AG04450 (cell line): ENCODE measurements at places on chromosomes 4 and X. TPM values are rescaled to one million over a fixed set of nuclear protein-coding genes. Genes with fewer than 3 reads are reported as not detected.

DNA sequence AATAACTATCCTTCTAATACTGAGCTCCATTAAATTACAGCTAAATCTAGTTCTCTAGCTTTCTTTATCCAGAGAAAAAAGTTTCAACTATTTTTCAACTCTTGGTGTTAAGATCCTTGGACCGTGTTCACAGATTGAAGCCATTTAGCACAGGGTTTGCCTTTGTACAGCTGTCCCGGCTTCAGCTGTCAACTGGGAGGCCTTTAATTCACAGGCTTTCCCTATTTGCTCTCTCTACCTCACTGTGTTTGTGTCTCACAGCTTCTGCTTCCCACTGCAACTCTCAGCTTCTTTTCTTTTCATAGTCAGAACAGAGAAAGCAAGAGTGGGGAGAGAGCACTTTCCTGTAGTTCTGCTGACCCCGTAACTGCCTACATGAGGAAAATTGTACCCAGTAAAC is 76.9 kb upstream of the SMAD1 start:
- DNase-seq = no peak

GRCh38 chrX:129529685-129530281 is 6.5 kb upstream of the SMARCA1 start:
- no peak for DNase-seq

DNA sequence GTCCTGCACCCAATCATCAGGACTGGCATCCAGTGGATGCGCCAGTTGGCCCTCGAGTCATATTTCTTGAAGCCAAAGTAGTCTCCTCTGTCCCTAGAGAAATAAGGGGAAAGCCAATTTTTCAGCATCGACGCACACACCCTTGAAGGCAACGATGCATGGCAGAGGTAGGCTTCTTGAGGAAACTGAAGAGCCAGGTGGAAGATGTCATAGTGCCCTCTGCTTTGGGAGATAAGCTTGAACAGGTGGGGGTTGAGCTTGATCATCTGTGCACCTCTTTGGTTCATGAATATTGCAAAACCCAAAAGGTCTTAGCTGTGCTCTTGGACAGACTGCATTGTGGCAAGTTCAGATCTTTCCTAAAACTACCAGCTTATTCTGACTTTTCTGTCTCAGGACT is 34.6 kb upstream of the WDR1 start:
- no peak for DNase-seq

DNA sequence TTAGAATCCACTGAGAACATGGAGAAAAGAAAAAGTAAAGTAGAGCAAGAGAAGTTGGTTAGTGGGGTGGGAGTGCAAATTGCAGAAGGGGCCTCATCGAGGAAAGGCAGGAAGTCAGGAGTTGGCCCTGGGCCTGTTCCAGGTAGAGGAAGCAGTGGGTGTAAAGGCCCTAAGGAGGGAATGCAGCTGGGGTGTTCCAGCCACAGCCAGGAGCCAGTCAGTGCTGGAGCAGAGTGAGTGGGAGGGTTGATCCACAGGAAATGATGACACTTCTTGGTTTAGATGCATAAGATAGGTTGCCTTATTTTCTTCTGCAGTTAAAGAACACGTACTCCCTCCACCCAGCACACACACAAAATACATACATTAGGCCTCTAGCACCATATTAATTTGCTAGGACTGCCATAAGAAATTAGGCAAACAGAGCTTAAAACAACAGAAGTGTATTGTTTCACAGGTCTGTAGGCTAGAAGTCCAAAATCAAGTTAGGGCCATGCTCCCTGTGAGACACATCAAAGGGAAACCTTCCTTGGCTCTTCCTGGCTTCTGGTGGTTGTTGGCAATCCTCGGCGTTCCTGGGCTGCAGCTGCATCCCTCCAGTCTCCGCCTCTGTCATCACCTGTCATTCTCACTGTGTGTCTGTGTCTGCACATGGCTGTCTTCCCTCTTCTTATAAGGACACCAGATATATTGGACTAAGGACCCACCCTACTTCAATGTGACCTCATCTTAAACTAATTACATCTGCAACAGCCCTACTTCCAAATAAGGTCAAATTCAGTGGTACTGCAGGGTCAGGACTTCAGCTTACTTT is 205.9 kb downstream of the AASDH start:
- no peak for DNase-seq

- no peak for DNase-seq
Observed at GRCh38 chrX:134908356-134908755, 82.4 kb upstream of the SMIM10 start.

DNA sequence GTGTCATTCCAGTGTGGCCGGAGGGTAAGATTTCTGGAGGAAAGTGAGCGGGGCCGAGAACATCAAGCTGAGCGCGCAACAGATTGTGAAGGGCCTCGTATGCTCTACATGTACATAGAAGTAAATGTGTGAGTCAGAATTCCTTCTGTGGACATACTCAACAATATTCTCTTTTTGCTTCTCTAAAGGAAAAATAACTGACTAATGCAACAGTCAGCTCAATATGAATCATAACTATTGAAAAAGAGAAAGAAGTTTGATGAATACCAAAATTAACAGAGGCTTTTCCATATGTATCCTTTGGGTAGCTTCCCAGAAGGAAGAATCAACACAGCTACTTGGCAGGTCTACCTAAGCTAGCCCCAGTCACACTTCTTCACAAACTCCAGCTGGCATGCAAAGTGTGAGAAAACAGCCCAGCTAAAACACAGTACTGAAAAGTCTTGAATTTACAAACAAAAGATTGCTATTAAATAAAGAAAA is 87.5 kb upstream of the ZFP42 start:
- DNase-seq = peak; percentile 61

DNA sequence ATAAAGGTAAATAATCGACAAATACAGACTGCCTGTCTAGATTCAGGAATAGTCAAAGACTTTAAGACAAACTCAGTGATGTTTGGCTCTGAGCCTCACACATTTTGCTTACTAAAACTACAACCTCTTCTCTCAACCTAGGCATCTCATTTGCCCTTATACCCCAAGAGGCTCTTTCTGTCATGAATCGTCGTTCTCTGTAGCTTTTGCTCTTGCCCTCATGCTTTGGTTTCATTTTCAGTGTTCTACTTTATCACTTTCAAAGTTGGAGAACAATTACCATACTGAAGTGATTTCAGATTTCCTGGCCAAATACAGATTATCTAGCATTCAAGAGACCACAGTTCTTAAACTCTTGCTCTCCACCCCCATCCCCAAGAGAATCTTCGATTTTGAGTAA is 114.1 kb upstream of the RAP2C start:
- no peak for DNase-seq

- no peak for DNase-seq
Observed at GRCh38 chrX:50814701-50815100, 707 bp upstream of the SHROOM4 start.

DNA sequence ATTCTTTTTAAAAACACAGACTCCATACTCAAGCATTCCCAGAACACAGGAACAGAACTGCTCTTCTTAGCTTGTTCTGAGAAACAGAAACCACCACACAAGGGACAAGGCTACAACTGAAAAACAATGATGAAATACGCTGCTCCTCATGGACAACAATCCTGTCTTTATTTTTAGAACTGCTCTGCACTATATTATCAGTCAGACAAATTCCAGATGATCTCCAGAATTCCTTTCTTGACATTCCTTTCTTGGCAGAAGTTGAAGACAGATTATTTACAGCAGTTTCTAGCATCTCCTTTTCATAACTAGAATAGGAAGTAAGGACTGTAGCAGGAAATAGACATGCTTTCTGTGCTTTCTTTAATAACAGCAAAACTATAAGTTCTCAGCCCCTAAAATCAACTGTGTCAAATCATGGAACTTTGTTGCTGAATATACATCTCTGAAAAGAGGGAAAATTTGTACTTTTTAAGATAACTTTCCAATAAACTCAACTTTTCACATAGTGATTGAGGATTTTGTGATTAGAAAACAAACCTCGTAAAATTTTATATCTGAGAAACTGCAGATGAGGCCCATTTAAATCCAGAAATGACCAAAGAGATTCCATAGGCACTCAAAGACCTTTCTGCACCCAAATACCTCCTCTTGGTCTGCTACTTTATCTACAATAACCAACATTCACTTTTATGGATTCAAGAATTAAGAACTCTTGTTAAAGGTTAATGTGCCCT is 35.9 kb downstream of the ANTXR2 start:
- DNase-seq = peak; percentile 45

- DNase-seq = no peak
Observed at GRCh38 chrX:134183665-134184064, 53.3 kb upstream of the CCDC160 start.

DNA sequence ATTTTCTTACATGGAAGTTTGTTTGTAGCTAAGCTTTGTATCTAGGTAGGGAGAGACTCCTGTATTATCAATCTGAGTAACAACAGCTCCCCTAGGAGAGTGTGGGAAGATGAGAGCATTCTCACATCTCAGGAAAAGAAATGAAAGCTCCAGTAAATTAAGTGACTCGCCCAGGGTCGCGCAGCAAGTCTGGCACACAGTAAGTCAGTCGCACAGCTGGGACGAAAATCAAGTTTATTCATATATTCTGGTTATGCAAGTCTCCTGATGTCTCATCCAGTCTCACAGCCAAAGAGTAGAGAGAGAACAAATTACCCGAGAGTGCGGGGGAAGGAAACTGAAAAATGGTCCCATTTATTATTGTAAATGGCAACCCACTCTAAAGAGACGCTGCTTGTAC is 216.1 kb downstream of the STK32B start:
- no peak for DNase-seq

- no peak for DNase-seq
Observed at GRCh38 chrX:23765449-23765848, 17.5 kb upstream of the SAT1 start.

DNA sequence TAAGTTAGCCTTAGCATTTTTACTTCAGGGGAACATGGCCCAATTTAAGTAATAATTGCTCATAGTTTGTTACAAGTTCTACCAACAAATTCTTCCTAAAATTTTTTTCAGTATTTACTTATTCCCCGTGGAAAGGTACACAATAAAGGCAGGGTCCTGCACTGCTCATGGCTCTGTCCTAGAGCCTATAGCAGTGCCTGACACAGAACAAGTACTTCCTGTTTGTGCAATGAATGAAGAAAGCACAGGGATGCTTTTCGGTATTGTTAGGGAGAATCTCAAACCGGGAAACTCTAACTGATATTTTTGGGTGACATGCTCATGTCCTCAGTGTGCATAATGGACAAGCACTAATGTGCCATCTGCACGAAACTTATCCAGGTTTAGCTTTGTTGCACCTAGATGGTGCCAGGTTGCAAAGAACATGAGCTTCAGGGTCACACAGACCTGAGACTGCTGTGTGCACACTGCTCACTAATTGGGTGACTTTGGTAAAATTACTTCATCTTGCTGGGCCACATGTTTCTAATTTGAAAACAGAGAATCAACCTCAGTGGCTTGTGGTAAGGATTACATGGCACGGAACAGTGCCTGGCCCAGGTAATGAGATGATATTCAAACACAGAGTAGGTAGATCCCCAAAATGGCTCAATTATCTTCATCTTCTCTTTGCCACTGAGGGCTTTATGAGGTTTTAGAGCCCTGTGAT is 175.8 kb upstream of the NPY2R start:
- no peak for DNase-seq

- no peak for DNase-seq
Observed at GRCh38 chr4:152427981-152428380, 107.9 kb downstream of the FBXW7 start.

- DNase-seq = no peak
Observed at GRCh38 chr4:9924750-9925149, 96.5 kb downstream of the SLC2A9 start.

DNA sequence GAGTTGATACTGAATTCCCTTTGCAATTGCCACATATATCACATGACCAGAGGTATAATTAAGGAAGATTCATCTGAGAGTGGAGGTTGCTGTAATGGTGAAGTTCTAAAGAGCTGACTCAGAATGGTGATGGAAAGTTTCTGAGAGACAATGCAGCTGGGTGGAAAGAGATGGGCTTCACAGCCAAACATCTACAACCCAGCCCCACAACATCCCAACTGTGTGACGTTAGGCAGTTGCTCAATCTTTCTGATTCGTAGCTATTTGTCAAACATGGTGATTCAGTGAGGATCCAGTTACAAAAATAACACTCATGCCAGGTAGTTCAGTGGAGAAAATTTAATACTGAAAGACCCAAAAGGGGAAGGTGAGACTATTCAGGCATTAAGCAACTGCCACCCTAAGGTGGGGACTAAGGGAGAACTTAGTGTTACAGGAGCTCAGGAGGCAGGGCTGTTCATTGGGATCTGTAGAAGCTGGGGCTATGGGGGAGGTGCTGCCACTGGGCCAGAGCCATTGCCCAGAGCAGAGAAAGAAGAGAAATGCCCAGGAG is 6.9 kb upstream of the AFF1 start:
- DNase-seq = peak; percentile 96

DNA sequence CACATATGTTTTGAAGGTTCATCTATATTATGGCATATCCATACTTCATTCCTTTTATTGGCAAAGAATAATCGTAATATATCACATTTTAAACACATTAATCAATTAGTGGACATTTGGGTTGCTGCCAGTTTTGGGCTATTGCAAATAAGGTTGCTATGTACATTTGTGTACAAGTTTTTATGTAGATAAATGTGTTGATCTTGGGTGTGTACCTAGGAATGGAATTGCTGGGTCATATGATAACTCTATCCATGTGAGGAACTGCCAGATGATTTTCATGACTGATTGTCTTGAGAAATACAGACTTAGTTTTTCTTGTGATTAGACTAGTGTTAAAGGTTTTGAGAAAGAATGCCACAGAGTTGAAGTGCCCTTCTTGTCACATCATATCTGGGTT is 99.2 kb upstream of the RAB40AL start:
- no peak for DNase-seq

DNA sequence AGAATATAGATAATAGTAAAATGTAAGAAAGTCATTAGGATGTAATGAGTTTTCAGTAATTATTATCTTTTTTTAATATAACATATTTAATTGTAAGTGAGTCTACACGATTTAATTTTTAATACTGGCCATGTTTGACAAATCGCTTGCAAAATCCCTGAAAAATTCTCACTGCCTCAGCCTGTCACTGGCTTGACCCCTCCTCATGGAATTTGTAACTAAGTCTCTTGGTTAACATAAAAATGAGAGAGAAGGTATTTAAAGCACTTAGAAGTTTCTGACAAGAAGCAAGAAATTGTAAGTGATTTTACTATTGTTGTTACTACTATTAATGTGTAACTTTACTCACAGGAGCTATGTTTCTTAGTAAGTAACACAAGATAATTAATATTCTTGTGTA is 237.9 kb upstream of the GK2 start:
- DNase-seq = no peak

DNA sequence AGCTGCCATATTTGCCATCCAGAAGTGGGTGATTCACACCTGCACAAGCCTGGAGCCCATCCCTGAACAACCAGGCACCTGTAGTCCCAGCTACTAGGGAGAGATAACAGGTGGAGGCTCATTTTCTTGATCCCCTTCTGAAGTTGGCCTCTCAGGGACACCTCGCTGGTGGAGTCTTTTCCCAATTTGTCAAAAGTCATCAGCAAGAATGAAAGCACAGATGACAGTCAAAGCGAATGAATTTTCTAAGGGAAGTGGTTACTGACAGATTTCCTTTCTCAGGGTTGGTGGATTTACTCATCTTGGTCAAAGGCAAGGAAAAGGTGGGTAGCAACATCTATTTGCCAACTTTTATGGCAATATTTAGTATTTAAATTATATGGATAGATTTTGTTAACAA is 36.5 kb downstream of the FGFBP1 start:
- DNase-seq = no peak

The TCEAL7 gene
- 35.8 and 49.5 TPM in 2 replicates for polyA plus RNA-seq

The ODAM gene
- not detected in 2 replicates for polyA plus RNA-seq

The C4orf51 gene
- polyA plus RNA-seq = not detected in 2 replicates

The CCKAR gene
- polyA plus RNA-seq = 0.10 and 0.27 TPM in 2 replicates

The PGAM4 gene
- polyA plus RNA-seq = 0.40 and 0.47 TPM in 2 replicates

The KLHL34 gene
- not detected in 2 replicates for polyA plus RNA-seq
